ENCODE measurements at places on chromosomes 13 and 19.
A peak's percentile ranks its signal among the peaks of the same experiment; 100 is the strongest.

DNA sequence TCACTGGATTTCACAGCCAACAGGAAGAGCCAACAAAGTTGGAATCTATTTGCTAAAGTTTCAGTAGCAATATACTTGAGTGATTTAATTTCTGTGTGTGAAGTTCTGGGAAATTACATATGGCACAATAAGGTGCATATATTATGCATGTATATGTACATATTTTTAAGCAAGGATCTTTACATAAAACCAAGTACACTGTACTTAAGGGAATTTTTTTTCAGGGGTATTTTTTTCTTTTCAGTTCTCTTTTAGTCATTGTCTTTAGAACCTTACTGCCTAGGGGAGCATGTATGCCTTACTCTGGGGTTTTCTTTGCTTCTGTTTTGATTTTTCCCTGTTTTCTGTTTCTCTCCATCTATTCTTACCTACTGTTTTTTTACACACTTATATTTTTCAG, 7.4 kb downstream of the RAP2A start:
- no peak for DNase-seq

- no peak for DNase-seq
Observed at GRCh38 chr19:53782698-53783097, 41.4 kb downstream of the NLRP12 start.

DNA sequence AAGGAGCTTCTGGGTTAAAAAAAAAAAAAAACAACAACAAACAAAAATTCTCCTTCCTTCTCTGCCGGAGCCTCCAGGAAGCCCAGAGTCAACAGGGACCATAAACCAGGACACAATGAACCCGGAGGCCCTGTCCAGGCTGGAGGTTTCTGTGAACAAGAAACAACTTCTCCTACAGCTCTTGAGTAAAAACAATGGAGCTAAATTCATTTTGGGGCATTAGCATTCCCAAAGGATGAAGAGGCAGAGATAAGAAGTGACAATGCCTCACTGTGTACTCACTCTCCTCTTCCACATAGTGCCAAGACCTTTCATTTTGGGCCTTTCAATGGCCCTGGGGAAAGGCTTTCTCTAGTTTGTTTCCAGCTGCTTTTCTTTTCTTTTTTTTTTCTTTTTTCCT, 9.0 kb downstream of the RHPN2 start:
- DNase-seq, result no peak

GRCh38 chr19:3024870-3025548, 4.1 kb downstream of the TLE2 start:
- peak; percentile 58 for DNase-seq

DNA sequence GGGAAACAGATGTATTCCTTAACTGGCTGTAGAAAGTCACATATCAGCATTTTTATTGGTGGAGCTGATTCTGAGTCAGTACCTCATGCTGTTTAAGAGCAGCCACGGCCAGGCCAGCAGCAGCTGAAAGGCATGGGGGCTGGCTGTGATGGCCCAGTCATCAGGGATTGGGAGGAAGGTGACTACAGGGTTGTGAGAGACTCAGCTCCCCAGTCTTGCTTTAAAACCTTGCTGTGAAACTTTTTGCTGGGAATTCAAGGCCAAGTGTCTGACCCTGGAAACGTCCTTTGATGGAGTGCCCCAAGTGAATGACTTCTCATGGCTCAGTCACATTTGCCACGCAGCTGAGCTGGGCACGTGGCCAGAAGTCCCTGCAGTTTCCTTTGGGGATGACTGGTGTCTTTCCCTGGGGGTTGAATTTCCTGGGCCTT, 39.1 kb upstream of the RNF113B start:
- no peak for DNase-seq
